CD4-positive, alpha-beta T cell treated with Interleukin-15 for 4 hours (primary cell): ENCODE measurements at places on chromosomes 13 and 19.

DNA sequence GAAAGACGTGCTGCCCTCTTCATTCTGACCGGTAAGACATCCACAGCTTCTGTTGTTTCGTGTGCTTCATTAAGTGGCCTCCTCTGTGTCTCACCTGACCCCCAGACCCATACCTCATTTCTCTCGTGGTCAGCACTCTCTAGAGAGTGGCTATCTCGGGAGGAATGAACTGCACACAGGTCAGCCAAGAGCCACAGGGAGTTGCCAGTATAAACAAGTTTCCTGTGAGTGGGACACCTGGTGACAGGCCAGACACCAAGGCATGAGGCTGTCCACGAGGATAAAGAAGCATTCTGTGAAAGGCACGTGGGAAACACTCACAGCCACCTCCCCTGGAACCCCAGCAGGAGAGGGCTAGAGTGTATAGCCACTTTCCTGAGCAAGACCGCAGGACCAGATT is 115.8 kb downstream of the NUFIP1 start:
- DNase-seq: no peak

DNA sequence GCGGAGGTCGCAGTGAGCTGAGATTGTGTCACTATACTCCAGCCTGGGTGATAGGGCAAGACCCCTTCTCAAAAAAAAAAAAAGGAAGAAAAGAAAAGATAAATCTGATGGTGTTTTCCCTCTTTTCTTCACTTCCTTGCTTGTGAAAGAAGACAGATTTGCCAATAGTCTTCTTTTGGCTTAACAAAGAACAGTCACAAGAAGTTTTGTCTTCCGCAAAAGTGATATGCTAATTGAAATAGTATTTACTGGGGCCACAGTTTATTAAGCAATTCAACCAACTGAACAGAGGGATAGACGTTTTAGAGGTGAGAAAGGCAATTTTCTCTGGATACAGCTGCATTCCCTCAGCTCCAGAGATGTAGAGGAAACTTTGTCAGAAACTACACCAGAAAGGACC is 22.9 kb upstream of the PLAUR start:
- DNase-seq: no peak

DNA sequence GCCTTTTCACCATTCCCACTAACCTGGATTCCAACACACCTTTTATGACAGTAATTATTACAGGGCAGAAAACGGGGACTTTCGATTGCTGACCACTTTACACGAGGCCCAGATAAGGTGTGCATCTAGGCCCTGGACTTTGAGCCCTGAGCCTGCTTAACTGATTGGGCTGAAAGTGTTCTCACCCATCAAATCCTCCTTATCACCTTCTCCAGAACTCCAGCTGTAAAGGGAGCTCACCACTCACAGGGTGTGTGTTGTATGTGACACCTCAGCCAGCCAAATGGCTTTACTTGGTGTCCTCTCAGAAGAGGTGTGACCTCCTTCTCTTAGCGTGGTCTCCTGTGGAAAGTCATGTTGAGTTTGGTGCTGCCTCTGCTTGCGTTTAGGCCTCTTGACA is 36.5 kb downstream of the SIPA1L3 start:
- no peak for DNase-seq

GRCh38 chr13:93996481-93996880 is 483.0 kb downstream of the DCT start:
- DNase-seq: no peak

GRCh38 chr19:16034180-16034579 is 42.1 kb upstream of the TPM4 start:
- no peak for DNase-seq

DNA sequence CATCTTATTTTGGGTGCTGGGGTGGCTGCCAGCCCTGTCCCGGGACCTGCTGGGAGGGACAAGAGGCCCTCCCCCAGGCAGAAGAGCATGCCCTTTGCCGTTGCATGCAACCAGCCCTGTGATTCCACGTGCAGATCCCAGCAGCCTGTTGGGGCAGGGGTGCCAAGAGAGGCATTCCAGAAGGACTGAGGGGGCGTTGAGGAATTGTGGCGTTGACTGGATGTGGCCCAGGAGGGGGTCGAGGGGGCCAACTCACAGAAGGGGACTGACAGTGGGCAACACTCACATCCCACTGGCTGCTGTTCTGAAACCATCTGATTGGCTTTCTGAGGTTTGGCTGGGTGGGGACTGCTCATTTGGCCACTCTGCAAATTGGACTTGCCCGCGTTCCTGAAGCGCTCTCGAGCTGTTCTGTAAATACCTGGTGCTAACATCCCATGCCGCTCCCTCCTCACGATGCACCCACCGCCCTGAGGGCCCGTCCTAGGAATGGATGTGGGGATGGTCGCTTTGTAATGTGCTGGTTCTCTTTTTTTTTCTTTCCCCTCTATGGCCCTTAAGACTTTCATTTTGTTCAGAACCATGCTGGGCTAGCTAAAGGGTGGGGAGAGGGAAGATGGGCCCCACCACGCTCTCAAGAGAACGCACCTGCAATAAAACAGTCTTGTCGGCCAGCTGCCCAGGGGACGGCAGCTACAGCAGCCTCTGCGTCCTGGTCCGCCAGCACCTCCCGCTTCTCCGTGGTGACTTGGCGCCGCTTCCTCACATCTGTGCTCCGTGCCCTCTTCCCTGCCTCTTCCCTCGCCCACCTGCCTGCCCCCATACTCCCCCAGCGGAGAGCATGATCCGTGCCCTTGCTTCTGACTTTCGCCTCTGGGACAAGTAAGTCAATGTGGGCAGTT is 8.6 kb downstream of the CALM3 start:
- no peak for DNase-seq

- no peak for DNase-seq
These were observed 3.0 kb downstream of the PAK4 start for GRCh38 chr19:39128516-39129079.

GRCh38 chr13:32216281-32216680 is 98.9 kb downstream of the ZAR1L start:
- no peak for DNase-seq

- DNase-seq: no peak
These were observed 65.7 kb downstream of the SPACA7 start for GRCh38 chr13:112441779-112442310.

DNA sequence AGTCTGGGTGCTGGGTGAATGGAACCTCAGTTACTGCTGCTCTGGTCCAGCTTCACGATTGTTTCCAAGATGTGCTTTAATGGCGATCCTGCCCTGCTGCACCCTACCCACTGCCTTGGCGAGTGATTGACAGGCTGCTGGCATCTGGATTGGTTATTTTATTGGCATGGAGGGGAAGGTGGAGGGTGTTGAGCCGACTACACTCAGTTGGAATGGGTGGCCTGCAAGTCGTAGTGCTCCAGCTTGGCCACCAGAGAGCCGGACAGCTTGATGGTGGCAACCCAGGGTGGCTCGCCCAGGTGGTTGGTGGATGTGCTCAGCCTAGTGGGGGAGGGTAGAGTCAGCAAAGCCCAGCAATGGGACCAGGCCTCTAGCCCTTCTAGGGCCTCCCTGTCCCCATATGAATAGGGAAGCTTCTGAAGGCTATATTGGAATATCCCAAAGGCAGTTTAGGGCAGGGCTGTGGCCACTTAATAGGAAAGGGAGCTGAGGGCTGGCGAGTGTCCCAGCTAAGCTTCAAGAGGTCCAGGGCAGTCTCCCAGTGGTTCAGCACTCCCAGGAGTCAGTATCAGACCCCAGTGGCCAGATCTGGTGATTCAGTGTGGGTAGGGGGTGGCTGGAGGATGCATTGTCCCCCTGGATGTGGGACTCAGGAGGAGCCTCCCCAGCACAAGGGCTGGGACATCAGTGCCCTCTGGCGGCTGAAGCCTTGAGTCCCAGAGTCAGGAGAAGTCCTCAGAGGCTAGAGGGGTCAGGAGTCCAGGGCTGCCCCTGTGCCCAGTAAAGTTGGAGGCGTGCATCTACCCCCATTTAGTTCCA is 3.4 kb downstream of the GGN start:
- no peak for DNase-seq
